Stimulated activated effector memory CD8-positive, alpha-beta T cell treated with anti-CD3 and anti-CD28 coated beads, Interleukin-12 subunit alpha, Interleukin-12 subunit beta, amount 100 ng/mL, for 72 hours (primary cell): ENCODE measurements at places on chromosomes 12 and 14.

DNA sequence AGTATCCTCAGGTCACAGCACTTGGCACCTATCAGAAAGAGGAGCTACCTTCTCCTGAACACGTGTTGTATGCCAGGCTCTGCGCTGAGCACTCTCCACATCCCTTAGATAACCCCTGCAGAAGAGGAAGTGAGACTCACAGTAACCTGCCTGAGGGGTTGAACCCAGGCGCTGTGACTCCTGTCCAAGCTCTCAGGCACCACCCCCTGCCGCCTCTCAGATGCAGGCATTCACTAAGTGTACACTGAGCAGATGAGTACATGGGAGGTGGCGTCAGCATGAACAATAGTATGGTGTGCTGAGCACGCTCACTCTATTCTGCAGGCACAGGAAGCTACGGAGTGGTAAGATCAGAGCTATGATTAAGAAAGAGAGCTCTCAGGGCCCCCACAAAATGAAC, 21.0 kb upstream of the RIC8B start:
- DNase-seq, result peak; percentile 69

- DNase-seq, result no peak
Measured at GRCh38 chr12:25701290-25701689, 148.2 kb upstream of the LMNTD1 start.

GRCh38 chr12:18723752-18724151, 14.1 kb downstream of the PLCZ1 start:
- no peak for DNase-seq

GRCh38 chr12:6201213-6201608, 1.0 kb downstream of the CD9 start:
- no peak for DNase-seq

- no peak for DNase-seq
Measured at GRCh38 chr12:85633491-85633890, 202.7 kb downstream of the RASSF9 start.

DNA sequence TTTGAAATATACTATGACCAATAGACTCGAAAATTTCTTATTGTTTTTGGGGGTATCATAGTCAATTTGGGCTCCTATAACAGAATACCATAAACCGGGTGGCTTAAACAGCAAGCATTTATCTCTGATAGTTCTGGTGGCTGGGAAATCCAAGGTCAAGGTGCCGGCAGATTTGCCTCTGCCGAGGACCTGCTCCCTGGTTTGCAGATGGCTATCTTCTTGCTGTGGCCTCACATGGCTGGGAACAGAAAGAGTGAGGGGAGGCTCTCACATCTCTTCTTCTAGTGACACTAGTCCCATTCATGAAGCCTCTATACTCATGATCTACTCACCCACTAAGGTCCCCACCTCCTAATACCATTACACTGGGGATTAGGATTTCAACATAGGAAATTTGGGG, 70.7 kb downstream of the BORCS5 start:
- DNase-seq, result no peak

DNA sequence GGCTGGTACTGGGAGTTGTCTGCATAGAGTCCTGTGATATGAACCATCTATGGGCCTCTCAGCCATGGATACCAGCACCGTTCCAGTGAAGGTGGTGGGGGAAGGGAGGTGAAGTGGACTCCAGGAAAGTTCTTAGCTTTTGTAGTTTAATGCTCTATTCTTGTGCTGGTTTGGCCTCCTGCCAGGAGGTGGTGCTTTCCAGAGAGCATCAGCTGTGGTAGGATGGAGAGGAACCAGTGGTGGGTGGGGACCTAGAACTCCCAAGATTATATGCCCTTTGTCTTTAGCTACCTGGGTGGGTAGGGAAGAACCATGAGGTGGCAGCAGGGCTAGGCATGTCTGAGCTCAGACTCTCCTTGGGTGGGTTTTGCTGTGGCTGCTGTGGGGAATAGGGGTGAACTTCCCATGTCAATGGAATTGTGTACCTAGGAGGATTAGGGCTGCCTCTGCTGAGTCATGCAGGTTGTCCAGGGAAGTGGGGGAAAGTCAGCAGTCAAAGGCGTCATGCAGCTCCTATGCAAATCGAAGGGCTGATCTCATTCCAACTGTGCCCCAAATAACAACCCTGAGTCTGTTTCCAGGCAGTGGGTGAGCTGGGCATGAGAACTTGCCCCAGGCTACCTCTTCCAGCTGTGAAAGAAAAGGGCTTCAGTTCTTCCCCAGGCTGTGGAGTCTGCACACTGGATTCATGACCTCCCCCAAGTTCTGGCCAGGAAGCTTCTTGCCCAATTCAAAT, 14.2 kb downstream of the GZMH start:
- no peak for DNase-seq

GRCh38 chr12:51643951-51644350, 52.9 kb downstream of the SCN8A start:
- no peak for DNase-seq
